Fibroblast of pulmonary artery (primary cell): ENCODE measurements at places on chromosomes 5 and 9.

DNA sequence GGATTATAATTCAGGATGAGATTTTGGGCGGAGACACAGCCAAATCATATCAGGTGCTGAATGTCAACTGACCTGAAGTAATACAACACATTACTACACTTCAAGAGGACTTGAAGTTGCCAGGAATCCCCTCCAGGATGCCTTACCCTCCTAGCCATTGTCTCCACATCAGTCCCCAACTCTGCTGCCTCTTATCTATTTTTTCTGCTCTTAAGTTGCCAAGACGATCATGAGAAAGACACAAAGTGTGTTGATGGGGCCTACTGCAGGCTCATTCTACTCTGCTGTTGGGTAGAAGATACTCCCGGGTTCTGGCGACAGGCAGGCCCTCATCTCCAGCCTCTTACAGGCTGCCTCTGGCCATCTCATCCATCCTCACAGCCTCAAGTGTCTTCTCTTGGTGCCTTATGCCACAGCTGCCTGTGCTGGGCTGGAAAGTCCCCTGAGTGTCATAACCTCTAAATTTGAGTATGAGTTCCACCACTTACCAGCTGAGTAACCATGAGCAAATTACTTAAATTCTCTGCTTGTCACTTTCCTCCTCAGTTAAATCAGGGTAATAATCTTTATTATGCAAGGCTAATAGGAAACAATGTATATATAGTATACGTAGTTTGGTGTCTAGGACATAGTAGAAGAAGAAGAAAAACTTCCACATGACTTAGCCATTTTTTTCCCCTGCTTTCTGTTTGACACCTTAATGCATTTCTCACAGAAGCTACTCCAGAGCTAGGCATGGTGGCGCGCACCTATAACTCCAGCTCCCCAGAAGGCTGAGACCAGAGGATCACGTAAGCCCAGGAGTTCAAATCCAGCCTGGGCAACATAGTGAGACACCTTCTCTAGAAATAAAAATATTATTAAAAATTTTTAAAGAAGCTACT is 73.0 kb upstream of the SNX2 start:
- DNase-seq, result no peak

- peak; percentile 85 for DNase-seq
Measured at GRCh38 chr5:72167804-72168203, 60.5 kb downstream of the MAP1B start.

- DNase-seq, result no peak
Measured at GRCh38 chr5:172658961-172659501, 18.0 kb downstream of the NEURL1B start.

DNA sequence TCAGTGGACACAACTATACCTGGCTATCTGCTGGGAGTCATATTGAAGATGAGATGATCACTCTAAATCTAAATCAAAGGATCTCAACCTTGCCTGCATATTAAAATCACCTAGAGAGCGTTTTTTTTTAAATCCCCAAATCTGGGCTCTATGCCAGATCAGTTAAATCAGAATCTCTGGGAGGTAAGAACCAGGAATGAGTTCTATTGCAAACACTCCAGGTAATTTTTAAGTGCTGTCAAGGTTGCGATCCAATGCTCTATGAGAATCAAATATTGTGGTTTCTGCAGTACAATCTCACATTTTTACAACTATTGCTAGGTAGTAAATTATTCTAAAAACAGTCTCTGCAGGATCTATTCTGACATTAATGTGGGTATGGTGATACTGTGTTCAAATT is 202.3 kb upstream of the OR13F1 start:
- DNase-seq, result no peak

DNA sequence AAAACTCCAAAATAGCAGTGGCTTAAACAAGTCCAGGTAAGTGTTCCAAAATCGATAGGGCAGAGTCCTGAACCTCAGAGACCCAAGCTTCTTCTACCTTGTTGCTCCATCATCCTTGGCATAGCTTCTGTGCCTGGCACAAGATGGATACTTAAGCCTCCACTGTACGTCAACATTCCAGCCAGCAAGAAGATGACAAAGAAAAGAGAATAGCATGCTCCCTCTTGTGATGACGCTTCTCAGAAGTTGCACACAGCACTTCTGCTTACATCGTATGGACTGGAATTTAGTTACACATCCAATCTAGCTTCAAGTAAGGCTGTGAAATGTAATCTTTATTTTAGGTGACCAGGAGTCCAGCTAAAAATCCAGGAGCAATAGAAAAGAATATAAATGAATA is 227.4 kb downstream of the ESM1 start:
- peak; percentile 89 for DNase-seq

DNA sequence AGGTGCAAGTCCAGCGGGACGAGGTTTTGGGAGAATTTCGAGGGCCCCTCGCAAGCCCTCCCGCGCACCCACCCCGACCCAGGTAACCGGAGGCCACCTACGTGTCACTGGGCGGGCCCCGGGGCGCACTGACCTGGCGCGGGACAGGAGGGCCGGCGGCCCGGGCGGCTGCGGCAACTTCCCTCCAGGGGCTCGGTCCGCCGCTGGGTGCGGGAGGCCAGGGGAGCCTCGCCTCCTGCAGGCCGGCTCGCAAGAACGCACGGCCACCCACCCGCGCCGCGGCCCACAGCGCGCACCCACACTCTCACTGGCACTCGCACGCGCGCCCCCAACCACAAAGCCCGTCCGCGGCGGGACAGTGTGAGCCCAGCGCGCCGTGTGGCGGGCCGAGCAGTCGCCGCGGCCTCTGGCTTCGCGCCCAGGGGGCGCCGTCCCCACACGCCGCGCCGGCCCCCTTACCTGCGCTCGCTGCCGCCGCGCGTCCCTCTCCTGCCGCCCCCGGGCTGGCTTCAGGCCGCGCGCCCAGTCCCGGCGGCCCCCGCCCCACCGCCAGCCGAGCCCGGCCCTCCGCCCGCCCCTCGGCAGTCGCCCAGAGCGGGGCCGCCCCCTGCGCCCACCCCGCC is 451 bp downstream of the LPAR1 start:
- peak; percentile 40 for DNase-seq

- DNase-seq, result no peak
Measured at GRCh38 chr5:148484651-148485050, 100.9 kb downstream of the FBXO38 start.

DNA sequence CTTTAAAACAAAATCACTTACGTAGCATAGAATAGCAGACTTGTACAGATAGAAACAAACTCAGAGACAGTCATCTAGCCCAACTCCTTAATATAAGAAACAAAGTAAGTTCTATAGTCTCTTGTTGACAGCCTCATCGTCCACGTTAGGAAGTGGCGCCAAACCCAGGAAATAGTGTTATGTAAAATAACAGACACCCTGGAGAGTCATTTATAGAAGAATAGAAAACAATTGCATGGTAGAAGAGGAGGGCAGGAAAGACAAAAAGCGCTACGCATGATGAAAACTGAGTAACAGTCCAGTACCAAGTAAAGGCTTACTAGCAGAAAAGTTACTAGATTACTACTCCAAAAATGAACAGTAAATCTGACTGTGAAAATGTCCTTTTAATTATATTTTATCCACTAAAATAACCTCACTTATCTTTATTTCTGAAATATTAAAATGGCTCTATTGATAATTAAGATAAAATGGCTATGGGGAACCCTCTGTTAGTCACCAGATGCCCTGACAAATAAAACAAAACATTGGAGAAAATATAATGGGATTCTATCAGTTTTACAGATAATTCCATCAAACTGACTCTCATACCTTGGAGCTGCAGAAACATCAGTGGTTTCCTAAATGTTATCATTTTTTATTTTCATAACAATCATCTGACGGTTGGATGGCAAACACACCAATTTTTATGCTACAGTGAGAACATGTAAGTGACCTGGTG is 434.0 kb upstream of the C9orf72 start:
- no peak for DNase-seq

DNA sequence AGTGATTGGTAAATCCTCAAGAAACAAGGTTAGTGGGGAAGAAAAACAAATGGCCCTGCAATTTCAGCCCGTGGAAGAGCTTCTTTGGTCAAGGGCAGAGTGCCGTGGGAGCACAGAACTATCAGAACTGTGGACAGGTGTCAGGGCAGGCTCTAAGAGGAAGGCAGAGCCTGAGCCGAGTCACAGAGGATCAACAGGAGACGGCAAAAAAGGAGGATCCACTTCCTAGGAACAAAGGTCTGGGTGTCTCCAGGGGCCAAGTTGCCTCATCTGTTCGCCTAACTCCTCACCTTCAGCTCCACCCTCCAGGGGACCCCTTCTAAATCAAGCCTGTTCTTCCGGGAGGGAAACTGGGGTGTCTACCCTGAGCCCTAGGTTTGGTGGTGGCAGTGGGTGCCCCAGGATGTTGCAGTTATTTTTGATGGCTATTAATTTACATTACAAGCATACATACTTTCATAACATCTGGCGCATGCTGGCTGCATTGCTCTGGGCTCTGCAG is 88.0 kb downstream of the FEM1C start:
- no peak for DNase-seq

- peak; percentile 29 for DNase-seq
Measured at GRCh38 chr5:61082516-61083280, 79.6 kb downstream of the SMIM15 start.

DNA sequence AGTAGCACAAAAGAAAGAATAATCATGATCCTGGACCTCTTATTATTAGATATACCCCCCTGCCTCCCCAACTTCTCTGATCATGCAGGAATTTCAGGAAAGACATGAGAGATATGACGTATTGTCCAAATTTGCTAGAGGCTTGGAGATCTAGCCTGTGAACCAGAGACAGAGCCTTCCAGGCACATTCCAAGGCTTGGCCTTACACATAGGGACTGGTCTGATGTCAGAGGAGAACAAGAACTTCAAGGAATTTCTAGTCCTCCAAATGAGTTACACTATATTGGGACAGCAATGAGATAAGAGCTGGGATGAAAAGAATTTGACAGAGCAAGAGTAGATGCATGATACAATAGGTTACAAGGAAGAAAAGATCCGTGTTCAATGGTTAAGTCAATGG is 67.0 kb downstream of the MCTP1 start:
- no peak for DNase-seq

- DNase-seq, result no peak
Measured at GRCh38 chr9:137761793-137762192, 115.8 kb upstream of the CACNA1B start.

DNA sequence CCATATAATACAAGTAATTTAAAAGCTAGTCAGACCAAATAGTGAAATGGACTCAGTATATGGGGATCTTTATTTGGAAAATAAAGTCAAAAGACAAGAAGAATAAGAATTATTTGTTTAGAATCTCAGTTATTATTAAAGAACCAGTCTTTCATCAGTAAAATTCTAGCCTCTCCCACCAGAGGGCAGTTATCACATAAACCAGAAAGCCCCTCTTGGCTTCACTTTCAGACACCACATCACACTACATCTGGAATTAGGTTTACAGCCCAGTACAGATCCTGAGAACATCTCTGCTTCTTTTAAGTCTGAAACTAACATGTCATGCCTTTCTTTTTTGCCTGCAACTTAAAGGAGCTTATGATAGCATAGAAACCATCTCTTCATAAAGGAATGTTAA is 12.2 kb upstream of the HSPB3 start:
- DNase-seq, result peak; percentile 66
